RKO (cell line): ENCODE measurements at places on chromosomes 16 and 17.

DNA sequence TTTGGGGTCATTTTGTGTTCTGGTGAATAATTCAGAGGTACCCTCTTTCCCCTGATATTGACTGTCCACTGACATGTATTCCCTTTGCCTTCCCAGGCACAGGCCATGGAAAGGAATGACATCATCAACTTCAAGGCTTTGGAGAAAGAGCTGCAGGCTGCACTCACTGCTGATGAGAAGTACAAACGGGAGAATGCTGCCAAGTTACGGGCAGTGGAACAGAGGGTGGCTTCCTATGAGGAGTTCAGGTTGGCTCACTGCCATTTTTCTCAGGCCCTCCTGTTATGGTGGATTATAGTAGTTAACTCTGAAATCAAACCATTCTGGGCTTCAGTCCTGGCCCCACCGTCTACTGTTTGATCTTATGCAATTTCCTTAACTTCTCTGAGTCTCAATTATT lies 1.6 kb upstream of the EFTUD2 start:
- DNase-seq: peak; percentile 40

DNA sequence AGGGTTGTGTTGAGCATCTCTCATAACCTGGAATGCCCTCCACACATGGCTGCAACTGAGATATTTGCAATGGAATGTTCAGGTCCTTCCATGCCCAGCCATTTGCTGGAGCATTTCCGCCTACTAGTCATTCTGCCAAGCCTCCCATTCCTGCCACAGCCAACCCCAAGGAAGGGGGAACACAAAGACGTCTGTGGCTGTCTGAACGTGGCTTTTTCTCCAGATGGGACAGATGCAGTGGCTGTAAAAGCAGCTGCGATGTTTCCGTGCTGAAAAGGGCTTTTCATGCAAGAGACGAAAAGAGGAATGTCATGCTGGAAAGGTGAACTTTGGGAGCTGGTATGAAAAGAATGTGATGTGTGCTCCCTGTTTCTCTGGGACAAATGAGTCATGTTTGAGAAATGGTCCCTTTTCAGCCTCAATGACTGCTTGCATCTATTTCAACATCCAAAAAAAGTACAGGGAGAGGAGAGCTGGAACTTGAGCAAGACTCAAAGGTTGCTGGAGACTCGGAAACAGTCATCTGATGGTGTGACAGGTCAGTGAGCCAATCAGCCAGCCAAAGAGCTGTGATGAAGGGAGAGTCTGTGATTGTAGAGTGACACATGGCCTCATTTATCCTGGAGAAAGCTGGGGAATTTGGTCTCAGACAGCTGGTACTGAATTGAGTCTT lies 208.9 kb downstream of the SHISA9 start:
- DNase-seq: peak; percentile 4

DNA sequence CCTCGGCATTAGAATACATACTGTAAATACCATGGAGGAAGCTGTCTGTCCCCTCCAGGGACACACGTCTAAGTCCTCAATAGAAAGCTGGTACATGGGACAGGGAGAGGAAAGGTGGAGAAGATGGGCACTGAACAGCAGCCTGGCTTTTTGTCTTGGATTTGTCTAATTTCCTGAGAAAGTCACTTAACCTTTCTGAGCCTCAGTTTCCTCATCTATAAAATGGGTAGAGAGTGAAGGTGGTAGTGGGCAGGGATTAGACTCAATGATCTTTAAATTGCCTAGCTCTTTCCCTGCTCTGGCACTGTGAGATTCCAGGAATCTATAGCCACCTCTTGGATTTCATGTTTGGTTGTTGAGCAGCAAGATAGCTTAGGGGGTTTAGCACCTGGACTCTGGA lies 96.2 kb downstream of the ASIC2 start:
- DNase-seq: no peak

GRCh38 chr16:3158026-3158509 lies 23.2 kb downstream of the ZNF213 start:
- DNase-seq: peak; percentile 61

GRCh38 chr17:43171586-43172487 lies 823 bp downstream of the NBR1 start:
- DNase-seq: peak; percentile 94

GRCh38 chr16:50988441-50988840 lies 162.6 kb downstream of the SALL1 start:
- no peak for DNase-seq

- no peak for DNase-seq
Measured at GRCh38 chr16:24001710-24002109, 165.9 kb downstream of the PRKCB start.

DNA sequence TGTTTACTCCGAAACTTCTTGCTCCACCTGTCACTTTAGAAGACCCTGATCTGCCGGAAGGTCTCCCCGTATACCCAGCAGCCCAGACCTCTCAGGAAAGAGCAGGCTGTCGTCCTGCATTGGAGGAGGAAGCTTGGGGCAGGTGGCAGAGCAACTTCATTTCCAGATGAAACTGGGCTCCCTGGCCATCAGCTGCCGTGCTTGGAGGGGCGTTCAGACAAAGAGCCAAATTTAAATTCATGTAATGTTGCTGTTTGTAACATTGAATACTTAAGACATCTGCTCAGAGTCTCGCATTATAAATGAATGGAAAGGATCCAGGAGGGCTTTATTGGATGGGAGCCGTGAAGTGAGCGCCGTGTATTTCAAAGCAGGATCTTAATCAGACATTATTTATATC lies 628.5 kb downstream of the MAF start:
- DNase-seq: no peak

DNA sequence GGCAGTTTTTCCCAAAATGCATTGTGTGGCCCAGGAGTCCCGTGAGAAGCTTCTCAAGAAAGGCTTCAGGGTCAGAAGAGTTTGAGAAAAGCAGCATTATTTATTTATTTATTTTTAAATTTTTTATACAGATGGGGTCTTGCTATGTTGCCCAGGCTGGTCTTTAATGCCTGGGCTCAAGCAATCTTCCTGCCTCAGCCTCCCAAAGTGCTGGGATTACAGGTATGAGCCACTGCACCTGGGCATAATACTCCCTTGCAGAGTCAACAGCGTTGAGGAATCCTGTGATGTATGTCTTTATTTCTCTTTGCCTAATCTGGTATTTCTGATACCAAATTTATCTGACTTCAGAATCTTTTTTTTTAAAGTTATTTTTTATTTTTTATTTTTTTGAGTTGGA lies 15.2 kb downstream of the LAT start:
- DNase-seq: no peak

- DNase-seq: no peak
Measured at GRCh38 chr17:27504188-27504995, 48.1 kb downstream of the KSR1 start.

- no peak for DNase-seq
Measured at GRCh38 chr17:19309701-19310100, 52.8 kb downstream of the B9D1 start.

GRCh38 chr17:4537451-4538235 lies 17.5 kb downstream of the MYBBP1A start:
- DNase-seq: no peak

DNA sequence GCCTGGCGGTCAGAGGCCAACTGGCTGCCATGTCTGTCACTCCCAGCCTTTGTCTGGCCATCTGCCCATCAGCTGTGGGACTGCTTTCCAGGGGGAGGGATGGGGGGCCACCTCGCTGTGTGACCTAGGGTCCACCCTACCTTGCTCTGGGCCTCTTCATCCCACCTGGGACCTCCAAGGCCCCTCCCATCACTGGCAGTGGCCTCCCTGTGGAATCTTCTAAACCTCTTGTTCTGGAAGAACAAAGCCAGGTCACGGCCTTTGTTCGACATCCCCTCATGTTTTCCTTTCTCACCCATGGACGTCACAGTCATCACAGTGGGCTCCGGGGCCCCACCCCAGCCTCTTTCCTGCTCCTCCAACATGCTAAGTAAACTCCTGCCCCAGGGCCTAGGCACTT lies 24.0 kb downstream of the SPNS2 start:
- DNase-seq: no peak

- no peak for DNase-seq
Measured at GRCh38 chr16:85082173-85083050, 29.9 kb downstream of the CIBAR2 start.

DNA sequence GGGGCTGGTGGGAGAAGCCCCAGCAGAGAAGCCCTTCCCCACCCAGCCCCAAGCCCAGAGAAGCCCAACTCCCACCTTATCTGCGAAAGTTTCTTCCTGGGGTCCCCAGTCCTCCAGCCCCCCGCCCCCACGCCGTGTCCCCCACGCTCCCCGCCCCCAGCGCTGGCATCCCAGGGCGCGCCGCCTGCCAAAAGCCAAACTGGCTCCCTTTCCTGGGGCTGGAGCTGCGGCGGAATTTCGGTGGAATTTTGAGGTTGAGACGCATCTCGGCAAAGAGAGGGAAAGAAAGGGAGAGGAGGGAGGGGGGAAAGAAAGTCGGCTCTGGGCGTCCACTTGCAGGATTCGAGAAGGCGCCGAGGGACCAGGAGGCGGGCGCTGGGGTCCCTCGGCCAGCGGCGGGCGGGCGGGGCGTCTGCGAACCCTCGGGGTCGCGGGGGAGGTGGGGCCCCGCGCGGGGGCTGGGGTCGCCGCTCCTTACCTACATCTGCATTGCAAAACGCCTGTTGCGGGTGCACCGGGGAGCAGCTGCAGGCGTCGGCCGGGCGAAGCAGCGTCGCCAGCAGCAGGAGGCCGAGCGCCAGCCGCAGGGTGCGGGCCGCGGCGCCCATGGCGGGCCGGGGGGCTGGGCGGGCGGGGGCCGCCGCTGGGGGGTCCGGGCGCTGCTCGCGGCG lies 571 bp downstream of the TIMP2 start:
- no peak for DNase-seq

- no peak for DNase-seq
Measured at GRCh38 chr17:20774472-20775135, 195.1 kb downstream of the CDRT15L2 start.

DNA sequence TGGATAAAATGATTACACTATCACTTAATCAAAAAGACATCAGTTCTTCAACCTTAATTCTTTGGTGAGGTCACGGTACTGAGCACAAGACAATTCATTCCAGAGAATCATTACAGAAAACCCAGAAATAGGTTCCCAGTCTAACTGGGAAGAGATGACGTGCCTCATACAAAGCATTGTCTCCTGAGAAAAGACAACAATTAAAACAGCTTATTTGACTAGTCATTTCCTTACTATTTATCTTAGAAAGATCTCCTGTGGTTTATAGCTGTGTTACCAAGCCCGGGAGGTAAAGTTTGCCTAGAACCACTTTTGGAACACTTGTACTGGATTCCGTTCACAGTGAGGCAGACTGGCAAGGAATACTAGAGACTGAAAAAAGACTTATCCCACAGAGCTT lies 5.1 kb downstream of the PHF12 start:
- no peak for DNase-seq

DNA sequence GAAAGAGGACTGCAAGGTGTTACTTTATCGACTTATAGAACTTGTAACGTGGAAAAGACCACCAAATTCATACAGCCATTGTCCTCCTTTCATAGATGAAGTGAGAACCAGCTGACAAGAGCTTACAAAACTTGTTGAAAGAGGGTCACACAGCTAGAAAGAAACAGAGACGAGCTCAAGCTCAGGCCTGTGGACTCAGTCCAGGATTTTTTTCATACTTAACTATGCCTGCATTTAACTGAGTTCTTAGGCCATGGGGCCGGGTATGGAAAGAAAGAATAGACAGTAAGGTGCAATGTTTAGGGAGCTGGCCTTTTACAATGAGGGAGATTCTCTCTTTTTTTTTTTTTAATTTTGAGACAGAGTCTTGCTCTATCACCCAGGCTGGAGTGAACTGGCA lies 106.1 kb downstream of the ADAMTS18 start:
- DNase-seq: no peak

- no peak for DNase-seq
Measured at GRCh38 chr17:51091635-51092034, 29.0 kb downstream of the SPAG9 start.

DNA sequence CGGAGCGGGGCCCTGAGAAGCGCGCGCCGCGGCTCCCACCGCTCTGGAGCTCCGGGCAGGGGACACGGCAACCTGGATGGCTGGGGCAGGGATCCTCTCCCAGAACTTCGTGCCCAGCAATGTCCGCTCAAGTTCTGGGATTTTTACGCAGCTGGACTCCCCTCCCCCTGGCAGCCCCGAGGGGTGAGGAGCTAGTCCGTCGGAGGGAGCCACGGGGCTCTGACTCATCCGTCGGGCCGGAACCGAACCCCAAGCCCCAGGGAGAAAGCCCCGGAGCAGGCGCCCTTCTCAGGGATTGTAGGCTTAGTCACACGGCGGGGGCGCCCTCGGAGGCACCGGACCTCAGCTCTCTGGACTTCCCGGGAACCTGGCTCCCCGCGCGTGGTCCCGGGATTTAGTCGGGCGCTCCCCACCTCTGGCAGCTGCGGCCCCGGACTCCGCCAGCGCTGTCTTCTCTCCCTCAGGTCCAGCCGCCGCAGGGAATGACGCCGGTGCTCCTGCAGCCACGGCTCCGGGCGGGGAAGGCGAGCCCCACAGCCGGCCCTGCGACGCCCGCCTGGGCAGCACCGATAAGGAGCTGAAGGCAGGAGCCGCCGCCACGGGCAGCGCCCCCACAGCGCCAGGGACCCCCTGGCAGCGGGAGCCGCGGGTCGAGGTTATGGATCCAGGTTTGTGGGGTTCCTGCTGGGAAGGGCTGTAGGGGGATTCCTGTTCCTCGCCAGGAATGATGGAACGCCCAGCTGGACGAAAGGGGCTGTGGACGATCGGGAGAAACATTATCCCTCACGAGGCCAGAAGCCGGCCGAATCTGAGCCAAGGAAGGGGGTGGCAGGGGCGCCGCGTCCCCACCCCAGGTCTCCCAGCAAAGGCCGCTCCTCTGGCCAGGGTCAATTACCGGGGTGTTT lies 830 bp downstream of the SPHK1 start:
- DNase-seq: peak; percentile 90

GRCh38 chr16:6146874-6147425 lies 1049.4 kb upstream of the EEF2KMT start:
- no peak for DNase-seq

GRCh38 chr16:66976746-66977145 lies 11.6 kb upstream of the CES4A start:
- no peak for DNase-seq
